ENCODE measurements at places on chromosomes 7 and 10.

GRCh38 chr10:18137111-18137510, 3.1 kb upstream of the CACNB2 start:
- DNase-seq, result no peak

DNA sequence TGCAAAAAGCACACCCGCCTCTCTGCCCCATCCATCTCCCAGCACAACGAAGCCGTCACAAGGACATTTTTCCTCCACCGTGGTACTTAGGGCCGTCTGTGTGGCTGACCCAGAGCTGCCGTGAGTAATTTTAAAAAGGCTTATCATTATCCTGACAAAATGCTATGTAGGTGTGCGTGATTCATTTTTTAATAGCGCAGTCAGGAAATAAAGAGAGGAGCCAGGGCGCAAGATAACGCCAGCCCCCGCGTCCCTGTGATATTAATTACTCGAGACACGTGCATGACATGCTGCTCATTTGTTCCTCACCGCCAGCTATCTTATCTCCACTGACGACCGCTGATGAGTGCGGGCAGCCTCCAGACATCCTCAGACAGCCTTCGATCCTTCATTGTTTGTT, 332.7 kb upstream of the PFKP start:
- no peak for DNase-seq

- no peak for DNase-seq
These were observed 240.9 kb upstream of the PTER start for GRCh38 chr10:16195894-16196293.

DNA sequence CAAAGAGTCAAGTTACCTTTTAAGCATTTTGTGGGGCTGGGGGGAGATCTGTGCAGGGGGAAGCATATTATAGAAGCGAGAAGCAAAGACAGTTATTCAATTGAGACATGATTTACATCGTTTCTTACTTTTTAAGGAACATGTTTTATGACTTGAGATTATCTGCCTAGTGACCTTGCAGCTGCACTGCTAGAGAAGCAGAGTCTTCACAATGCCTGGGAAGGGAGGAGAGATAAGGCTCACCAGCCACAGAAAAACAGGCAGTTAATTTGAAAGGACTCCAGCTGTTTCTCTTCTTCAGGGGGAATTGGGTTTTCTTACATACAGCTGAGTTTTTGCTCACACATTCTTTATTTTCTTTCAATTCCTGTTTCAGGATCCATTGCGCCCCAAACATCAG, 31.0 kb downstream of the PHYH start:
- no peak for DNase-seq

GRCh38 chr10:29502351-29502750, 132.4 kb downstream of the SVIL start:
- DNase-seq, result no peak

- DNase-seq, result no peak
These were observed 133.6 kb downstream of the GLI3 start for GRCh38 chr7:42103456-42103855.

DNA sequence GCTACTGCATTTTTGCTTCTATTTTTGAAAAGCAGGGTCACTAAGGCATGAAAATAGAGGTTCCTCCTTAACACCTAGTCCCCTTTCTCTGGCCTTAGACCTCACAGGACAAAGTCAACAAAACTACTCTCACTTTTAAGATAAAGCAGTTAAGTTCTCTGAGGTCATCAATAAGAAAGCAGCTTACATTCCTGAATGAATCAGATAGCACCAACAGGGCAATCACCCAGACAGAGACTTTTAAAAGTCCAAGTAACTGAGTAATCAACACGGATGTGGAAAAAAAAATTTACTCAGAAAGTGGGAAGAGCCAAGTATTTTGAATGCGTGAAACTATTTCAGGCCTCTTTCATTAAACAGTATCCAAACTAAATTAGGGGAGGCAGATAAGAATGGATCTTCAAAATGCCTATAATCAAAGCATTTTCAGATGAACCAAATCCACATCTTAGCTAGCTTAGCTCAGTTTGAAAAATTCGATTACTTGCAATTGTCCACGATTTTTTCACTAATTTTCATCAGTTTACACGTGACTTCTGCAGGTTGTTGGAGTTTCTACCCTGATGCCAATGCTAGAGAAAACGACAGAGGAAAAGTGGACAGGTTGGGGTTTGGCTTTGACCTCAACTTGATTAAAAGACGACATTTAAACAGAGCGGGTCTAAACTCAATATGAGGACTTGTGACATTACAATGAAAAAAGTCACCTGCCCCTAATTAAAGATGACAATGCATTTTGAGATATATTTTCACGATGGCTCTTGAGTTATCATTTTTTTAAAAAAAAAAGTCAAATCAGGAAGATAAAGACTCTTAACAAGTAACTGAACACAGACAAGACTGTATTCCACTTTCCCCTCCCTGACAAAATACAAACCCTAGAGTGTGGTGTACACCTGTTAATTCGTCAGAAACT, 1.6 kb downstream of the BEND7 start:
- DNase-seq, result no peak

- DNase-seq, result no peak
These were observed 128.9 kb downstream of the MTPAP start for GRCh38 chr10:30219971-30220751.

- no peak for DNase-seq
These were observed 6.9 kb downstream of the NYAP1 start for GRCh38 chr7:100490483-100491191.

- no peak for DNase-seq
These were observed 19.1 kb upstream of the SVOPL start for GRCh38 chr7:138720286-138720685.

GRCh38 chr10:106280896-106281460, 883.5 kb downstream of the SORCS1 start:
- no peak for DNase-seq

DNA sequence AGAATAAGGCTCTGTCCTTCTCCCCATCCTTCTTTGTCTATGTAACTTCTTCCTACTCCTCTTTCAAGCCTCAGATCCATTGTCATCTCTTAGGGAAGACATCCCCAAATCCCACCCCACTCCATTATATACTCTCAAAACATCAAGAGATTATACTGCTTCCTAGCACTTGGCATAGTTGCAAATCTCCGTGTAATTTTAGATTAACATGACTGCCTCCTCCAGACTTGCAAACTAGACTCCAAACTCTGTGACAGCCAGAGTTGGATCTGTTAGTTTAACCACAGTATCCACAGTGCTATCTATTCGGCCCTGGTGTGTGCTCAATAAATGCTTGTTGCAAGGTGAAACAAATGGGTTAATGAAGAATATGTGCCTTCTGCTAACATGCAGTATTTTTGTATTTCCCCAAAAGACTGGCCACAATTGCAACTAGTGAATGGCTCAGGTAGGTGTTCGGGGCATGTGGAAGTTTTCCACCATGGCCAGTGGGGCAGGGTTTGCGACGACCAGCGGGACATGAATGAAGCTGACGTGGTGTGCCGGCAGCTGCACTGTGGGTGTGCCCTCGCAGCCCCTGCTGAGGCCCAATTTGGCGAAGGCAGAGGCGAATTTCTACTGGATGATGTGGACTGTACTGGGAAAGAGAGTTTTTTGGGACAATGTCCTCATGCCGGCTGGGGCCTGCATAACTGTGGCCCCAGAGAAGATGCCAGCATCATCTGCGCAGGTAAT, 34.5 kb upstream of the C10orf120 start:
- DNase-seq, result no peak

DNA sequence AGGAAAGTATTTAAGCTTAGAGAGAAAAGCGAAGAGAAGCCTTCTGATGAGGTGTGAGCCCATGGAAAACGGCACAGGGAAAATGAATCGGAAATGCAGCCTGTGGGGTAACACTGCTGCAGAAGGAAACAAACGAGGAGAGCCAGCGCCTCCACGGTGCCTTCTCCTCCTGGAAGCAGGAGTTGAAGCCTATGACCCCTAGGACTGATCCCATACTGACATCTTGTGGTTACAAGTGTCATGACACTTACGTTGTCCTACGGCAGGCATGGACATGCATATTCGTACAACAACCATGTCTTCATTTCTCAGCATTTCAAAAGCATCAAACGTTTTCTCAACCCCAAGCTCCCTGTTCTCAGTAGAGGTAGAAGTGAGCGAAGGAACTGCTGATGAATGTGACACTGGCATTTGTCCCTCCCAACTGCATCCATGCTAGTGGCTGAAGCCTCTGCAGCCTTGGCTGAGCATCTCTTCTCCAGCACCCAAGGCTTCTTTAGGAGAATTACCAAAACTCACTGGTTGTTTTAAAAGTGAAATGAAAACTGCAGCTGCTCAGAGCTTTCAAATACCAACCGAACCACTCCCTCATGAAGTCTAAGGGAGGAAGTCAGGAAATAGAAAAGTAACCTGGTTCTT, 160.2 kb downstream of the JAZF1 start:
- no peak for DNase-seq

- DNase-seq, result no peak
These were observed 290.5 kb downstream of the USP6NL start for GRCh38 chr10:11320809-11321520.

GRCh38 chr7:132941428-132941827, 140.5 kb downstream of the CHCHD3 start:
- no peak for DNase-seq

GRCh38 chr10:127918572-127918971, 11.7 kb downstream of the PTPRE start:
- no peak for DNase-seq

- DNase-seq, result no peak
These were observed 1.2 kb upstream of the ZNF746 start for GRCh38 chr7:149498811-149499210.

DNA sequence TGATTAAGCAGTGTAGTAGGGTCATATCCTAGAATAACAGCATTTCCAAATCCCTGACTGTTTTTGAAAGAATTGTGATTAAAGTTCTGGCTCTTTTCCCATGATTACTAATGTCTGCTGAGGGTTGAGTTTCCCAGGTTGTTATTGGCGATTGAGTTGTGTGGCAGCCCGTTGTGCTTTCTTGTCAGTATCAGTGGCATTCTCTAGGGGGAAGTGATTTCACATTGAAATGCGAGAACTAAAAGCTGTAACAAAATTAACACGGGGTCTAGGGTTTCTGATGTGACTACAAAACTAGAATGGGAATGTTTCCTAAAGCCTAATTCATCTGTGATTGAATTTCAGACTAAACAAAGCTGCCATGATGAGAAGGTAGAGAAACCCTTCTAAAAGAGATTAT, 349.4 kb downstream of the EXOC4 start:
- no peak for DNase-seq
